ENCODE measurements at places on chromosomes 7 and 10. TPM values are rescaled to one million over a fixed set of nuclear protein-coding genes. Genes with fewer than 3 reads are reported as not detected.

Gene TEX47
- not detected for polyA plus RNA-seq

Gene COBL
- 9.2 TPM for polyA plus RNA-seq

- DNase-seq = peak; percentile 16
Measured at GRCh38 chr10:16436367-16436757, 448 bp upstream of the PTER start.

- no peak for DNase-seq
Measured at GRCh38 chr7:110646804-110647203, 444.1 kb upstream of the LRRN3 start.
